ENCODE measurements at places on chromosomes 13 and 19. TPM values are rescaled to one million over a fixed set of nuclear protein-coding genes. Genes with fewer than 3 reads are reported as not detected.

DNA sequence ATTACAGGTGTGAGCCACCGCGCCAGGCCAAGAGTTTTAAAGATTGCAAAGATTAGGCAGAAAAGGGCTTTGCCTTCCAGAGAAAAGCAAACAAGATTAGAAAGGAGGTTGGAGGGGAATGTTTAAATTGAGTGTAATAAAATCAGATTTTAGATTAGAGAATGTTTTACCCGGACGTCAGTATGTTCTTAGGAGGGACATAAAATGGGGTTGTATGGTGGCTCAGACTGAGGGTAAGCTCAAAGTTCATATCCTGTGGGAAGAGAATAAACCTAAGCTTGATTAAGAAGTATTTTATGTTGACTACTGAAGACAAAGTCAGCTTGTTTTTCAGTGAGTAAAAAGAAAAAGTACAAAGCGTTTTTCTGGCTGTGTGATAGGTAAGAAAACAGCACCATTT, 34.1 kb upstream of the ZNF681 start:
- DNase-seq, result no peak

DNA sequence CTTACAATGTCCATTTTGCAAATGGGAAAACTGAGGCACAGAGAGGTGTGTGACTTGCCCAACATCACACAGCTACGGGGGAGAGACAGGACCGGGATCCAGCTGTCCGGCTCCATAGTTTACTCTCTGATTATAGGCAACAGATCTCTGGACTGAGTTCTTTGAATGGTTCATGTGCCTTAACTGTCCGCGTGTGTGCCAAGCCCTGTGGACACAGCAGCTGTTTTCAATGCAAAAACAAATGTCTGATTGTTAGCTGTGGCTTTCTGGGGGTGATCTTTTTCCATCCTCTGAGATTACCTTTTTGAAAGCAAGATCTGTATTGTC, 94.1 kb downstream of the KL start:
- no peak for DNase-seq

GRCh38 chr13:86080340-86080995, 281.2 kb upstream of the SLITRK6 start:
- no peak for DNase-seq

TTC9B gene
- total RNA-seq, result not detected

- no peak for DNase-seq
Measured at GRCh38 chr19:18736415-18737336, 53.2 kb downstream of the CRTC1 start.

PSG6 gene
- total RNA-seq, result not detected

DNA sequence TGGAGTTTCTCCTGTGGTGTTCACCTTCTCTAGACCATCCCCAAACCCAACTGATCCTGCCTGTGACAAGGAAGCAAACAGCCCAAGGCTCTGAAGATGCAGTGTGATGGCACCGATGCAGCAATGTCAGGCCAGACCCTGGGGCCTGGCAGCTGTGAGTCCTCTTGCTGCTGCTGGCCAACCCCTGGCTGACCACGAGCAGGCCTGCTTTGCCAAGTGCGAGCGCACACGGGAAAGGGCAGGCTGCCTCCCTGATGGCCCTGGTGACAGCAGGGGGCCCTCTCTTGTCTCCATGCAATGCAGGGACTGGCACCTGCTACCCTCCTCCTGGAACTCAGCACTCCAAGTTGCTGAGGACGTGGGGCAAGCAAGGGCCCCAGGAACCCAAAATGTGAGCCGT, 5.4 kb upstream of the VSTM2B start:
- DNase-seq, result no peak

DNA sequence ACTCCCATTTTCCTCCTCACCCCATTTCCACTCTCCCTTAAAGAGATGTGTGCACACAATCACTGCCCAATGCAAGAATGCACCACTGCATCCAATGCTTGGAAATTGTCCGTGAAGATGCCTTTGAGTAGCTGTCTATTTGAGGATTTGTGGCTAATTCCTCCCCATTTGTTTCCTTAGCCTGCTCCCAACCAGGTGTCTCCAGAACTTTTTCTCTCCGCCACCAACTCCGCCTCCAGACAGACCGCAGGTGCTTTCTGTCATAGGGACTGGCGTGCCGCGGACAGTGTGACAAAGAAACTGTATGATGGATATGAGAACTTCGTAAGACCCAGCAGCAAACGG, 461 bp upstream of the TM9SF2 start:
- no peak for DNase-seq

- DNase-seq, result no peak
Measured at GRCh38 chr19:14107581-14108461, 9.7 kb downstream of the PRKACA start.

PROZ gene
- total RNA-seq, result not detected

- DNase-seq, result no peak
Measured at GRCh38 chr13:77431449-77431848, 104.1 kb upstream of the SCEL start.

DNA sequence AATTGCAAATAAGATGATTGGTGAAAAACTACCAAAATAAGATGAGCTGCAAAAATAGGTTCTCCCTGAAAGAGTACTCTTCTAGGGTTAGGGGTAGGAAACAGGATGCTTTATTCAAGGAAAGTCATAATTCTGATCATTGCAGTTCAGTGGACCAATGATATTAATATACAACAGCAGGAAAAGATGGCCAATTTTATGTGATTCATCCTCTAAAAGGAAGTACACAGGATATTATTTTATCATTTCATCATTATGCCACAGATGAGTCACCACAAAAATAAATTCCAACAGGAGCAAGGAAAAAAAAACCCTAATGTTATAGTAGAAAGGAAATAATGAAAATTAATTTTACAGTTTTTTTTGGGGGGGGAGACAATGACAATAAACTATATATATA, 205.0 kb downstream of the NALCN start:
- DNase-seq, result no peak

DNA sequence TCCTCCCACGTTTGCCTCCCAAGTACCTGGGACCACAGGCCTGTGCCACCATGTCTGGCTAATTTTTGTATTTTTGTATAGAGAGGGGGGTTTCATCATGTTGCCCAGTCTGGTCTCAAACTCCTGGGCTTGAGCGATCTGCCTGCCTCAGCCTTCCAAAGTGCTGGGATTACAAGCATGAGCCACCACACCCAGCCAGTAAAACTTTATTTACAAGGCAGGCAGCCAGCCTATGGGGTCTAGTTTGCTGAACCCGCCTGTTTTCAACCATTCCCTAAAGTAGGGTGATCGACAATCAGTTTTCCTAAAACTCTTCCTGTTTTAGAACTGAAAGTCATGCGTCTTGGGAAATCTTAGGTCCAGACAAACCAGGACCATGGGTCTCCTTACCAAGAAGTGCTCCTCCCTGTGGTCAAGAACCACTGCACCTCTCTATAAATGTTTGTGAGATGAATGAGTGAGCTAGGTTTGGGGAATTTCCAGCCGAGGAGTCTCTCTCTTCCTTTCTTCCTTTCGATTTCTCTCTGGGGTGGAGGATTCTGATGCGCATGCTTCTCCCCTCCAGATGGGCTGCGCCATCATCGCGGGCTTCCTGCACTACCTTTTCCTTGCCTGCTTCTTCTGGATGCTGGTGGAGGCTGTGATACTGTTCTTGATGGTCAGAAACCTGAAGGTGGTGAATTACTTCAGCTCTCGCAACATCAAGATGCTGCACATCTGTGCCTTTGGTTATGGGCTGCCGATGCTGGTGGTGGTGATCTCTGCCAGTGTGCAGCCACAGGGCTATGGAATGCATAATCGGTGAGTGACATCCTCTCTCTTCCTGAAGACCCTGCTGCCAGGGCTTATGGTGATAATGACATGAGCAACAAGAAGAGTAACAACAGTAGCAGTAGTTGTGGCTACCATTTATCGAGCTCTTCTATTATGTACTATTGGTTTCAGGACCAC, 38.7 kb downstream of the ADGRE1 start:
- DNase-seq, result peak; percentile 97

MTIF3 gene
- 53.3 TPM for total RNA-seq

RNF126 gene
- total RNA-seq, result 23.8 TPM

GRCh38 chr13:44649104-44649428, 72.9 kb upstream of the TSC22D1 start:
- DNase-seq, result no peak

GRCh38 chr19:10712045-10712444, 5.8 kb upstream of the DNM2 start:
- DNase-seq, result no peak

CATSPERD gene
- total RNA-seq, result not detected

- DNase-seq, result no peak
Measured at GRCh38 chr13:46121597-46122163, 16.8 kb upstream of the CPB2 start.

- DNase-seq, result no peak
Measured at GRCh38 chr13:99968521-99969452, 2.8 kb downstream of the ZIC5 start.

VN1R4 gene
- total RNA-seq, result not detected

DNA sequence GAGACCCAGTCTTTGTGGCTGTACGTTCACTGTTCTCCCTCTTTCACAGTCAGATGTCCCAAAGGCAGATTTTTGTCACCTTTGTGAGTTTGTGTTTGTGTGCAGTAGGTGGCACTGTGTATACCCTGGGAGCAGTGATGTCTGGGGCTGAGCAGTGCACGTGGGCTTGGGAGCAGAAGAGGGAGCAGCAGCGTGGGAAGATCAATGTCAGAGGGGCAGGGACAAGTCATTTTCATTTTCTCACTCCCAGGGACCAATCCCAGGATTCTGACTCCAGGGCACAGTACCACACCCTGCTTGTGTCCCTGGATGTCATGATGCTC, 2.0 kb upstream of the PSG6 start:
- DNase-seq, result peak; percentile 26

DNA sequence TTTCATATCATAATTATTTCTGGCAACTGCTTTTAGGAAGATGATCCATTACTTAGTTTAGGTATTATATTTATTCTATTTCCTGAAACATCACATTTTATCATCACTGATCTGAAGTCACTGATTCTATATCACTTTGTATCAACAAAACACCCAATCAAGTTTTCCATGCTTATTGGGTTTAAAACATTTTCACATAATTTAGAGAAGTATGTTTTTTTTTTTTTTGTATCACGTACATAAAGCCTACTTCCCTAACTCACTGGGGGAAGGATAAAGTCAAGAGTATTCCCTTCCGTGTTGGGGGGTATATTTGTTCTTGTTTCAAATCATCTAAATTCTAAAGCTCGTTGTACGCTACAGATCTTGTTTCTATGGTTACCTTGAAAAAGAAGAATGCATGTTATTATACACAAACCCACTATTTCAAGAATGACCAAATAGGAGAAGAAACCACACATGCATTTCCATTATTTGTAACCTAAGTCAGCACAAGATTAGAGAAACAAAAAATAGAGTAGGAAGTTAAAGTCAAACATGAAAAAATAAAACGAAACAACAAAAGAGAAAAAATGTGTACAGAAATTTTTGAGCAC, 637.2 kb upstream of the MIR17HG start:
- no peak for DNase-seq

DNA sequence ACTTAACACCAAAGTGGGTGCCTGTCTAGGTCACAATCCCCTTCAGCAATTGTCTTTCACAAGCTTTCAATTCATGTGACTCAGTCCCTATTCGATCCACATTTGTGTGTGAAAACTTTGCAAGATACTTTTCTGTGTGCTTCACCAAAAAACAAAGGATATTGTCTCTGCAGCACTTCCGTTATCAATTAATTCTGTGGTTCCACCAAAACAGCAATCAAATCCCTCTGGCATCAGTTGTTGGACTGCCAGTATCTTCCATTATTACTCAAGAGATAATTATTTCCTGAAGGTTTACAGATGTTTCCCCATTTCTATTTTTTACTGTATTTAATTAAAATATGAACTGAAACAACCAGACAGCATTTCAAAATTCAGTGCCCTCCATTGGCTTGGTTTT, 481.4 kb downstream of the SUCLA2 start:
- no peak for DNase-seq

GRCh38 chr19:18789422-18789869, 1.7 kb downstream of the COMP start:
- no peak for DNase-seq

DNA sequence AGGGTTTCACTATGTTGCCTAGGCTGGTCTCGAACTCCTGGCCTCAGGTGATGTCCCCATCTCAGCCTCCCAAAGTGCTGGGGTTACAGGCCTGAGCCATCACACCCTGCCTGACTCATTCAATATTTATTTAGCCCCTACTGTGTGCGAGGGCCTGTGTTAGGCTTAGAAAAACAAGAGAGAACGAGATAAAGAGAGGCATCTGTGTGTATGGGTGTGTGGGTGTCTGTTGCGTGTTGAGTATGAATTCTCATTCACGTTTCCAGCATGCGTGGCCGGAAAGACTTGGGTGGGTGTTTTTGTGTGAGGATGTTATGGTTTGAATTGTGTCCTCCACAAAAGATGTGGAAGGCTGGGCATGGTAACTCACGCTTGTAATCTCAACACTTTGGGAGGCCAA, 9.5 kb downstream of the GADD45B start:
- no peak for DNase-seq

- no peak for DNase-seq
Measured at GRCh38 chr13:105936816-105937215, 598.6 kb downstream of the EFNB2 start.

DNA sequence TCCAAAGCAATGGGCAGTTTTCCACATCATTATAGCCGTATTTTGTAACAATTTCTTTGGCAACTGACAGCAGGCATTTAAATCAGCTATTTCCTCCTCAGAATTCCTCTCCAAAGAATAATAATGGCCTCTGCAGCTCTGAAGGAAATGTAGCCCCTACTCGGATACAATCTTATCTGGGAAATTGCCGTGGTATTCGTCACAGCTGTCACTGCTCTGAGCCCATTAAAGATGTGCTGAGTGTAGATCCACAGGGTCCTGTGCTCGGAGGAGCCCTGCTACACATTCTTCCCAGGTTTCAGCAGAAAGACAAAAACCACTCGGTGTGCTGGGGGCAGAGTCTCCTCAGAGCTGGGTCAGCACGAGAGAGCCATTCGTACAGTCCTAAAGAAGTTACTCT, 33.1 kb downstream of the MZT1 start:
- DNase-seq, result no peak

DNA sequence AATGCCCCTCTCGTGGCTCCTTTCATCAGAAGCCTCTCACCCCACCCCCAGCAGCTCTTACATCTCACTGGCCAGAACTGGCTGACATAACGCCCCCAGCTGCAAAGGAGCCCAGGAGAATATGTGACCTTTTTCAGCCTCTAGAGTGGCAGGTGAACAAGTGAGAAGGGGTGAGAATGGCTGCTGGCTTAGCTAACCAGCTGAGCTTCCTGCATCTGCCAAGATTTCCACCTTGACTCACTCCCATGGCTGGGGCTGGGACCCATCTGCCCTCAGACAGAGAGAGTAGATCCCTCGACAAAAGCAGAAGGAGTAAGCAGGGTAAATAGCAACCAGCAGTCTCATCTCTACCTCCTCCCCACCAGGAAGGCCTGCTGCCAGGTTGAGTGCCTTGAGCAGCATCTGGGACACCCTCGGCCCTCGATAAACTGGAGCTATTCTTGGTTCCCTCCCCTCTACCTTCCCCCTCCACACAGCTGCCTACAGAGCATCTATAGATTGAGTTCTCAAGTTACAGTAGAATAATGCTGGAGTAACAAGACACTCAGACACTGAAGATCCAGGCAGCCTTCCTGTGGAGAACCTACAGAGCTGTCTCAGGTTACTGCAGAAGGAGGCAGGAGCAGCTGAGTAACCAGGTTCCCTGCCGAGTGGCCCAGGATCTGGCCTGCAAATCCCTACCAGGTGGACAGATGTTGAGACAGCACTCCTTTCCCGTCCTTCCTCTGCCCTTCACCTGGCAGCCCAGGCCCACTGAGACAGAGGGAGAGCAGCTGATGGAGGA, 15.5 kb downstream of the KASH5 start:
- DNase-seq, result no peak

LILRB2 gene
- total RNA-seq, result not detected

IGFLR1 gene
- 31.2 TPM for total RNA-seq

- DNase-seq, result no peak
Measured at GRCh38 chr13:97743938-97744337, 209.5 kb upstream of the IPO5 start.

Measured in H4 (cell line).